ENCODE measurements at places on chromosomes 7 and 10.

GRCh38 chr7:33842150-33842549 lies 63.2 kb upstream of the BMPER start:
- no peaks in the 10 kb centered on the region for H3K36me3 ChIP-seq
- no peaks in the 10 kb centered on the region for H3K27me3 ChIP-seq
- H3K27ac ChIP-seq, result no peak overlapping the region
- H3K4me3 ChIP-seq, result no peak overlapping the region
- no peaks in the 10 kb centered on the region for H3K4me1 ChIP-seq

DNA sequence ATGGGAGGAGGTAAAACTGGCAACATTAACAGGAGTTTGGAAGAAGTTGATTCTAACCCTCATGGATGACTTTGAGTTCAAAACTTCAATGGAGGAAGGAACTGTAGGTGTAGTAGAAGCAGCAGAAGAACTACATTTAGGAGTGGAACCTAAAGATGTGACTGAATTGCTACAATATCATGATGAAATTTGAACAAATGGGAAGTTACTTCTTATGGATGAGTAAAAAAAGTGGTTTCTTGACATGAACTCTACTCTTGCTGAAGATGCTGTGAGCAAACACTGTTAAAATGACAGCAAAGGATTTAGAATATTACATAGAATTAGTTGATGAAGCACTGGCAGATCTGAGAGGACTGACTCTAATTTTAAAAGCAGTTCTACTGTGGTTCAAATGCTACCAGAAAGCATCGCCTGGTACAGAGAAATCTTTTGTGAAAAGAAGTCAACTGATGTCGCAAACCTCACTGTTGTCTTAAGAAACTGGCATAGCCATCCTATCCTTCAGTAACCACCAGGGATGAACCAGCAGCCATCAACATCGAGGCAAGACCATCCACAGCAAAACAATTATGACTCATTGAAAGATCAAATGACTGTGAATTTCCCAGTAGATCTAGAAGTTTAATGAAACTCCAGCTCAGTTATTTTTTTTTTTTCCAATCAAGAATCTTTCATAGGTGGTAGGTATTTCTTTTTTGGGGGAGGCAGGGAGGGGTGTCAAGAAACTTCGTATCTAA lies 20.8 kb downstream of the BRAF start:
- no peak overlapping the region for H3K27ac ChIP-seq
- no peaks in the 10 kb centered on the region for H3K27me3 ChIP-seq
- no peaks in the 10 kb centered on the region for H3K36me3 ChIP-seq
- no peak overlapping the region for H3K4me3 ChIP-seq
- DNase-seq, result no peak

- H3K4me1 ChIP-seq, result peaks cover 3% of the 10 kb centered on the region
- no peak for DNase-seq
- H3K4me3 ChIP-seq, result no peak overlapping the region
- H3K36me3 ChIP-seq, result peaks cover 31% of the 10 kb centered on the region
- H3K27ac ChIP-seq, result no peak overlapping the region
Measured at GRCh38 chr7:6654842-6655610, 17.9 kb downstream of the ZNF316 start.

GRCh38 chr10:131203456-131204357 lies 107.8 kb downstream of the TCERG1L start:
- no peak overlapping the region for H3K27ac ChIP-seq
- no peak overlapping the region for H3K4me3 ChIP-seq
- no peaks in the 10 kb centered on the region for H3K4me1 ChIP-seq
- H3K27me3 ChIP-seq, result peaks cover 2% of the 10 kb centered on the region
- no peaks in the 10 kb centered on the region for H3K36me3 ChIP-seq

GRCh38 chr7:114962441-114962840 lies 40.5 kb downstream of the MDFIC start:
- peaks cover 16% of the 10 kb centered on the region for H3K4me1 ChIP-seq
- H3K27me3 ChIP-seq, result no peaks in the 10 kb centered on the region
- H3K27ac ChIP-seq, result no peak overlapping the region
- H3K4me3 ChIP-seq, result no peak overlapping the region

DNA sequence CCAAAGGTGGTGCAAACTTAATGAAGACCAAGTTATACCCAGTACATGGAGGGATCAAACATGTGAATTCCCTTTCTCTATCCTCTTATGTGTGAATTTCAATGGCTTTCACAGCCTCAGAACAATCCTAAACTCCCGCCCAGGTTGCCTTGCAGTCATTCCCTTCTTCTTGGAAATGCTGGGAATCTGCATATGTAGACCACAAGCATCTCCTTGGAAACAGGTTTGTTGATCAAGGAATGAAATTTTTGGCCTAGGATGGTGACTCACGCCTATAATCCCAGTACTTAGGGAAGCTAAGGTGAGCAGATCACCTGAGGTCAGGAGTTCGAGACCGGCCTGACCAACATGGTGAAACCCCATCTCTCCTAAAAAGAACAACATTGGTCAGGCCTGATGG lies 77.8 kb upstream of the ABI1 start:
- DNase-seq, result no peak
- no peak overlapping the region for H3K27ac ChIP-seq
- no peaks in the 10 kb centered on the region for H3K36me3 ChIP-seq
- no peaks in the 10 kb centered on the region for H3K27me3 ChIP-seq

GRCh38 chr7:45691155-45691656 lies 117.0 kb downstream of the ADCY1 start:
- H3K27me3 ChIP-seq, result no peaks in the 10 kb centered on the region
- no peak overlapping the region for H3K27ac ChIP-seq
- no peak overlapping the region for H3K4me3 ChIP-seq
- H3K4me1 ChIP-seq, result no peaks in the 10 kb centered on the region
- DNase-seq, result no peak

DNA sequence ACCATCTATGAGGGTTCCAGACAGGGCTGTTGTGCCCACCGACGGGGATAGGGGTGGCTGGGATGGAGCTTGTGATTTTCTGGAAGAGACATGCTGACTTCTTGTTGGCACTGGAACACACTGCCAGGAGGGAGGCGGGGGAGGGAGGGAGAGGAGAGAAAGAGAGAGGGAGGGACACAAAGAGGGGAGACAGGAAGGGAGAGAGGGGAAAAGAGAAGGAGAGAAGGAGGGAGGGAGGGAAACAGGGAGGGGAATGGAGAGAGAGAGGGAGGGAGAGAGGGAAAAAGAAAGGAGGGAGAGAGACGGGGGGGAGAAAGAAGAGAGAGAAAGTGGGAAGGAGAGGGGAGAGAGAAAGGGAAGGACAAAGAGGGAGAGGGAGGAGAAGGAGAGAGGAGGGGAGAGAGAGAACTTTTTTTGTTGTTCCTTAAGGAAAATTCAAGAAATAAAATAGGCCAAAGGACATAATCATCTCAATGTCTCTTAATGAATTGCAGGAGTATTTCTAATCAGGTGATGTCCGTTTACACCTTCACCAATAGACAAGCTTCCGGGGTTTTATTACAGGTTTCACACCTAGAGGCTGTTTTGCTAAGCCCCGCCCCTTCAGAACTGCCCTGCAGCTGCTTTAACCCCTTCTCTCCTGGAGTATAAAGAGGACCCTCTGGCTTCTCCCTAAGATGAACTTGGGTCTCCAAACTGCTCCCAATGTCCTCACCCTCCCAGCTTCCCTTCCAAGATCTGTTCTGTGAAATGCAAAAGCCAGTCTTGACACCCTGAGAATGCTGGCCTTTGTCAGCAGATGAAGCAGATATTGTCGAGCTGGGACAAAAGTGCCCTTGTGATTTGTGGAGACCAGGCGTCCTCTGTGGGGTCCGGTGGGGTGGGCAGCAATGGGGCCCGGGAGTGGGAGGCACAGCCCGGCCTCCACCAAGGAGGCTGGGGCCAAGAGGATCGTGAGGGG lies 82.0 kb upstream of the GTF2IRD1 start:
- DNase-seq, result no peak
- H3K36me3 ChIP-seq, result no peaks in the 10 kb centered on the region
- H3K27me3 ChIP-seq, result no peaks in the 10 kb centered on the region
- no peak overlapping the region for H3K27ac ChIP-seq
- H3K4me1 ChIP-seq, result peaks cover 4% of the 10 kb centered on the region

GRCh38 chr7:131654668-131655326 lies 98.4 kb upstream of the PODXL start:
- no peaks in the 10 kb centered on the region for H3K36me3 ChIP-seq
- H3K27ac ChIP-seq, result no peak overlapping the region
- H3K27me3 ChIP-seq, result no peaks in the 10 kb centered on the region
- no peak overlapping the region for H3K4me3 ChIP-seq
